ENCODE measurements at places on chromosomes 5 and 9. TPM values are rescaled to one million over a fixed set of nuclear protein-coding genes. Genes with fewer than 3 reads are reported as not detected.

SH2D3C gene
- total RNA-seq, result 62.1 TPM

PCDHA8 gene
- 0.09 TPM for total RNA-seq

SELENOP gene
- total RNA-seq, result 0.47 TPM

TAS2R1 gene
- not detected for total RNA-seq

TEX48 gene
- not detected for total RNA-seq
